ENCODE measurements at places on chromosomes 6 and 20.

- DNase-seq = no peak
Observed at GRCh38 chr6:69106511-69106910, 471.4 kb downstream of the ADGRB3 start.

GRCh38 chr6:28743271-28743789 is 180.5 kb downstream of the TRIM27 start:
- no peak for DNase-seq

DNA sequence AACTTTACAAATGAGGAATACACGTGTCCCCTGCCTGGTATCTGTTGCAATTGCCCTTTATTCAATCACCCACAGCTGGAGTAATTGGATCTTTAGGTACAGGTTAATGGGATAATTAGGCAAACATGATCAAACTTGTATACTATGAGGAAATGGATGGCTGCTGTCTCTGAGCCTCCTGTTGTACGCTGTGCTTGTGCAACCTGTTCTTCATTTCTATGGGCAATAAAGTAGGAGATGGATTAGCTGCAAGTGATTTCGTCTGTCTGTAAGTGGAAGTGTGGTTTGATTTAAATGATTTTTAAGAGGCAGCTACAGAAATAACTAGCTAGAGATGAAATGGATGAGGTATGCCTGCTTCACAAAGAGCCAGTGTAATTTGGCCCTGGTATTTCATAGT is 474.1 kb downstream of the RNF144B start:
- no peak for DNase-seq

- no peak for DNase-seq
Observed at GRCh38 chr20:56795492-56795891, 166.4 kb downstream of the TFAP2C start.

- no peak for DNase-seq
Observed at GRCh38 chr20:50834599-50835005, 39.7 kb downstream of the BCAS4 start.

GRCh38 chr6:45026003-45026516 is 302.1 kb upstream of the RUNX2 start:
- no peak for DNase-seq

GRCh38 chr6:170286246-170286933 is 4.5 kb downstream of the DLL1 start:
- no peak for DNase-seq

- DNase-seq = no peak
Observed at GRCh38 chr6:169921853-169922824, 170.7 kb downstream of the ERMARD start.

GRCh38 chr6:18247002-18247401 is 17.3 kb downstream of the DEK start:
- no peak for DNase-seq

GRCh38 chr20:7392542-7393206 is 547.6 kb downstream of the HAO1 start:
- DNase-seq = no peak
